ENCODE measurements at places on chromosomes 12 and 14.

DNA sequence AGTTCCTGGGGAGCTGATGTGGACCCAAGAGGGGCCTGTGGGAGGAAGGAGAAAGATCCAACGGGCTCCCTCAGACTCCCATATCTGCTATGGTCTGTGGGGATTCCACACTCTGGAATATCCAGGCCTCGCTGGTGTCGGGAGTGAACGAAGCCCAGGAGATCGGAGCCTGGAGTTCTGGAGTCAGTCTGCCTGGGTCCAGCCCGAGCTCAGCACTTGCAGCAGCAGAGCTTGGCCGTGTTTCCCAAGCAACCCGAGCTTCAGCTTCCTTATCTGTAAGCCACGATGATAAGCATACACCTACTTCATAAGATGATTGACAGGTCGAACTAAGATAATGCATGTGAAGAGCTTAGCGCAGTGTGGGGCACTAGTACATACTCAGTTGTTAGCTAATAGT, 10.1 kb downstream of the LTBP2 start:
- no peak for DNase-seq

GRCh38 chr14:29388571-29388970, 539.1 kb downstream of the PRKD1 start:
- no peak for DNase-seq

DNA sequence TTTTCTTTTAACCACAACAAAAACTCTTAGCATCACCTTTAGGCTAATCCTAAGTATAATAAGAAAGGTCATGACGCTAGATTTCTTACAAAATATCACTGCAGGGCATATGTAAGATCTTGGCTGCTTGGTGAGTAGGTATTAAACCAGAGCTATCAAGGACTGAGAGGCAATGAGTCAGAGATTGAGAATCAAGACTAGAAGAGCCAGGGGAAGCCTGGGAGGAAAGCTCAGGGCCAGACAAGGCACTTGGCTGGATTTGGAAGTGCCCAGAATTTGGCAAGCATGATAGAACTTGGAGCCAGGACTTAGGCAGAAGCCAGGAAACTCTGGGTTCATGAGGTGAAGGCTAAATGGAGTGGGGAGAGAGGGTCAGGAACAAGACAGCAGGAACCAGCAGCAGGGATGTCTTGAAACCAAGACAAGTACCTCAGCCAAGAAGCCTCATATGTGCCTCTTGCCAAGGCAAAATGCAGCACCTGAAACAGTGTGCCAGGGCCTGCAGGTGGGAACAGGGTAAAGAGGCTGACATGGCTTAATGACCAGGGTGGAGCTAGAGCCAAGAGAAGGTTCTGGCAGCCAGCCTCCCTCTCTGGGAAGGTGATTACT, 49.9 kb downstream of the PTHLH start:
- DNase-seq, result no peak

GRCh38 chr14:89619596-89619995, 202.6 kb upstream of the FOXN3 start:
- no peak for DNase-seq

DNA sequence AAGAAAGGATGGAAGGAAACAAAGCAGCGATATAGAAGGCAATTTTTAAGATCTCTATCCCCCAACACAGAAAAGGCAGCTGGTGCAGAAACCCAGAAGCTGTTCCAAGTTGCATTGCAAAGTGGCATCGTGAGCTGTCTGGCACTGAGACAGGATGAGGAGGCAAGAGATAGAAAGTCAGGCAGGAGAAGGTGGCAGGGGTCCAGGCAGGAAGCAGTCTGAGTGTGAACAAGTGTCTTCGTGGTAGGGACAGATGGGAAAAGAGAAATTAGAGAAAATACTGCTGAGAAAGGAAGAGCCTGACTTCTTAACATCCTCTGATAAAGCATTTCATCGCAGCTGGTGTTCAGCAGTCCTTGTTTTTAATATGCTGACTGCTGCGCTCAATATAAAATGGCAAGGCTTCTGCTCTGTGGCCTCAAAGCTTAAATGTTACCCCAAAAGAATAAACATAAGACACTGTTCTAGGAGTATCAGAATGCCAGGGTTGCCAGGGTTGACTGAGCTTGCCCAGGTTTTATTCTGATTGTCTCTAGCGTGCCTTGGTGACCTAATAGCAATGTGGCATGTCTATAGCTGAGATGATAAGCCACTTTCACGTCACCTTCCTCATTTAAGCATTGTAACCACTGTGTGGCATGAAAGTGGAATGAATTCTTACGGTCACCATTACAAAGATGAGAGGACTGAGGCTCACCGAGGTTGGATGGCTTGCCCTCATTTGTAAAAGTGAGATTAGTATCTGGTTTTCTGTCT, 397.6 kb downstream of the NUAK1 start:
- DNase-seq, result peak; percentile 46

DNA sequence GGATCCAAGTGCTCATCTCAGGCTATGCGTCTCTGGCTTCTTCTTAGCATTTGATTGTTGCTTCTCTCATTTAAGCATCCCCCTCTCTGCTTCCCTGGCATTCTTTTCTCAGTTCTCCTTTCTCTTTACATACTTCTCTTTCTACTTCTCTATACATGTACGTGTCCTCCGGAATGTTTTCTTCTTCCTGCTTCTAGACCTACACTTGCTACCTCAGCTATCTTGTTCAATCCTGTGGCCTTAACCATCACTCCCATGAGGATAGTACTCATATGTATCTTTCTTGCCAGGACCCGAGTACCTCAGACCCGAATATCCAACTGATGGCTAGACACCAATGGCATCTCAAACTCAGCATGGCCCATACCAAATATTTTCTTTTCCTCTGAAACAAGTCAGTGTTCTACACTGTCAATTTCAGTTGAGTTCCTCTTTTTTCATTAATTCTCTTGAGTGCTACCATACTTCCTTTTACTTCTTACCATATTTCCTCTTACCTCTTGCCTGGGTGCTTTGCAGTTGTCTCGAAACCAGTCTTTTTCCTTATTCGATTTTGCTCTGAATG, 115.1 kb upstream of the SLC38A2 start:
- no peak for DNase-seq

- DNase-seq, result no peak
Measured at GRCh38 chr12:56046027-56046780, 4.5 kb downstream of the RPS26 start.

DNA sequence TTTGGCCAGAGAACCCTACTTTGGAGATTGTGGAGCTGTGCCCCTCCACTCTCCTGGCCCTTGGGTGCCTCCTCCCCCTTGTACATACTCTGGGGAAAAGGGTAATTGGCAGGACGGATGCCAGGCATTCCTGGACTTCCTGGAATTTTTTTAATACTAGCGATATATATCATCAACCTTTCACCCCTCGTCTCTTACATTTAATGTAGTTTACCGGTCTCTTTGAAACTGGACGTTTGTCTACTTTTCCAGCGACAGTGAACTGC, 767 bp upstream of the CRY1 start:
- no peak for DNase-seq

DNA sequence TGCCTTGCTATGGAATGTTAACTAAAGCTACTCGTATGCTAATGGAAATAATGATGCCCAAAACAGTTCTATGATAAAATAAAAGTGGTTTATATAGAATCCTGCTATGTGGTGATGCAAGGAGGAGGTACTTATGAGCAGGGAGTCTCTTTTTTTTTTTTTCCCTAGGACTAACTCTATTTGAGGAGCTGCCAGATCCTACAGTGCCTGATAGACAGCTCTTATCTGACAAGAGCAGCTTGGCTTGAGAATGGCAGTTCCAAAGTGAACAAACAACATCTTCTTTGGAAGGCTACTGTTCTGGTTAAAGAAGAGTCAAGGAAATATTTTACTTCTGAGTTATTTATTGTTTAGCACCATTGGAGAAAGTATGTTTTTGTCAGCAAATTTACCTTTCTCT, 10.2 kb upstream of the ACSM4 start:
- no peak for DNase-seq

- DNase-seq, result no peak
Measured at GRCh38 chr12:24822121-24822899, 126.6 kb downstream of the BCAT1 start.

DNA sequence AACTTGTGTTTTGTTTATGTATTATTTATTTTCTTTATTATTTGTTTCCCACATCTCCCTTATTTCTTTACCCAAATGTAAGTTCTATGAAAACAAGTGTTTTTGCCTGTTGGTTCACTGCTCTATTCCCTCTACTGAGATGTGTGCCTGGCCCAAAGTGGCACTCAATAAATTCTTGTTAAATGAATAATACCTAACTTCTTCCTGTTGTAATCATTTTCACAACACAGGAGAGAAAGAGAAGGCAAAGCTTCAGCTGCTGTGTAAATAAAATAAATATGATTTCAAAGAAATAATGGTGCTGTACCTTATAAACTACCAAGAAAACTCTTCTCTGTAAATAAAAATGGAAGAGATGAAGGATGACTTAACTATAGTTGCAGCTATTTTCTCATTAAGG, 116.2 kb downstream of the TRHDE start:
- no peak for DNase-seq

GRCh38 chr12:88562846-88563582, 17.3 kb downstream of the KITLG start:
- no peak for DNase-seq

GRCh38 chr14:67977434-67978034, 158.0 kb downstream of the RAD51B start:
- DNase-seq, result no peak

- no peak for DNase-seq
Measured at GRCh38 chr12:96297504-96297903, 102.7 kb downstream of the CDK17 start.
